Foreskin keratinocyte (primary cell): ENCODE measurements at places on chromosomes 11 and 22. TPM values are rescaled to one million over a fixed set of nuclear protein-coding genes. Genes with fewer than 3 reads are reported as not detected.

PDXP gene
- 9.7 and 10.2 TPM in 2 replicates for total RNA-seq

OR51B4 gene
- total RNA-seq = not detected in 2 replicates

VSIG10L2 gene
- not detected in 2 replicates for total RNA-seq

RAB36 gene
- total RNA-seq = 3.2 and 4.4 TPM in 2 replicates

INPP5J gene
- 1.3 TPM in 2 replicates for total RNA-seq

TPCN2 gene
- 10.2 and 11.9 TPM in 2 replicates for total RNA-seq

SEC14L6 gene
- 0.07 TPM in 1 of 2 replicates, not detected in the other for total RNA-seq

KCNK7 gene
- 0.25 and 0.27 TPM in 2 replicates for total RNA-seq

HOATZ gene
- not detected in 2 replicates for total RNA-seq

TMEM135 gene
- 17.4 and 22.1 TPM in 2 replicates for total RNA-seq

ZFP91 gene
- 55.5 and 59.0 TPM in 2 replicates for total RNA-seq

PDE2A gene
- total RNA-seq = 1.4 and 1.8 TPM in 2 replicates

C11orf21 gene
- not detected in 2 replicates for total RNA-seq

RBM14 gene
- 50.3 and 57.6 TPM in 2 replicates for total RNA-seq

MYEOV gene
- total RNA-seq = 3.0 and 5.4 TPM in 2 replicates

SCGB1C1 gene
- not detected in 2 replicates for total RNA-seq

GLYATL2 gene
- total RNA-seq = 0.28 TPM in 1 of 2 replicates, not detected in the other

GLYAT gene
- not detected in 2 replicates for total RNA-seq

ABCG4 gene
- 0.46 and 0.51 TPM in 2 replicates for total RNA-seq

KDM4E gene
- total RNA-seq = not detected in 2 replicates

PRR5 gene
- total RNA-seq = 12.2 and 13.8 TPM in 2 replicates

NAGA gene
- total RNA-seq = 28.2 and 28.7 TPM in 2 replicates

CCDC73 gene
- total RNA-seq = not detected in 2 replicates

GLYATL1 gene
- total RNA-seq = 0.17 and 0.18 TPM in 2 replicates

GALNT18 gene
- total RNA-seq = 35.1 and 36.0 TPM in 2 replicates

MPPED2 gene
- not detected in 2 replicates for total RNA-seq

CD82 gene
- total RNA-seq = 91.8 and 97.5 TPM in 2 replicates

B3GAT1 gene
- 0.03 and 0.07 TPM in 2 replicates for total RNA-seq

DGCR6 gene
- 0.48 and 0.63 TPM in 2 replicates for total RNA-seq

MRGPRX4 gene
- total RNA-seq = not detected in 2 replicates

SESN3 gene
- 8.3 and 8.4 TPM in 2 replicates for total RNA-seq

TUBA8 gene
- total RNA-seq = 0.32 and 0.34 TPM in 2 replicates

OR6A2 gene
- not detected in 2 replicates for total RNA-seq

SOX6 gene
- 6.6 and 6.9 TPM in 2 replicates for total RNA-seq

YWHAH gene
- total RNA-seq = 185 and 195 TPM in 2 replicates

ACTN3 gene
- total RNA-seq = not detected in 2 replicates

SLC43A3 gene
- total RNA-seq = 69.9 and 95.3 TPM in 2 replicates

C22orf42 gene
- not detected in 2 replicates for total RNA-seq

DEPDC7 gene
- 18.1 and 18.2 TPM in 2 replicates for total RNA-seq

DAGLA gene
- 0.18 and 0.24 TPM in 2 replicates for total RNA-seq

GRAP2 gene
- not detected in 2 replicates for total RNA-seq

RIN1 gene
- 35.5 and 40.6 TPM in 2 replicates for total RNA-seq

CDON gene
- 1.7 and 2.3 TPM in 2 replicates for total RNA-seq

CSF2RB gene
- total RNA-seq = not detected in 2 replicates

TMEM109 gene
- 61.9 and 67.3 TPM in 2 replicates for total RNA-seq

TSPAN32 gene
- total RNA-seq = not detected in 2 replicates

CSNK2A3 gene
- total RNA-seq = 1.3 and 1.7 TPM in 2 replicates

MCHR1 gene
- total RNA-seq = 0.27 and 0.28 TPM in 2 replicates

OR5AR1 gene
- total RNA-seq = not detected in 2 replicates

KMT5B gene
- total RNA-seq = 14.5 and 15.4 TPM in 2 replicates

SLC17A6 gene
- total RNA-seq = not detected in 2 replicates

SAC3D1 gene
- 14.6 and 19.0 TPM in 2 replicates for total RNA-seq
